ENCODE measurements at places on chromosomes 12 and 14.

DNA sequence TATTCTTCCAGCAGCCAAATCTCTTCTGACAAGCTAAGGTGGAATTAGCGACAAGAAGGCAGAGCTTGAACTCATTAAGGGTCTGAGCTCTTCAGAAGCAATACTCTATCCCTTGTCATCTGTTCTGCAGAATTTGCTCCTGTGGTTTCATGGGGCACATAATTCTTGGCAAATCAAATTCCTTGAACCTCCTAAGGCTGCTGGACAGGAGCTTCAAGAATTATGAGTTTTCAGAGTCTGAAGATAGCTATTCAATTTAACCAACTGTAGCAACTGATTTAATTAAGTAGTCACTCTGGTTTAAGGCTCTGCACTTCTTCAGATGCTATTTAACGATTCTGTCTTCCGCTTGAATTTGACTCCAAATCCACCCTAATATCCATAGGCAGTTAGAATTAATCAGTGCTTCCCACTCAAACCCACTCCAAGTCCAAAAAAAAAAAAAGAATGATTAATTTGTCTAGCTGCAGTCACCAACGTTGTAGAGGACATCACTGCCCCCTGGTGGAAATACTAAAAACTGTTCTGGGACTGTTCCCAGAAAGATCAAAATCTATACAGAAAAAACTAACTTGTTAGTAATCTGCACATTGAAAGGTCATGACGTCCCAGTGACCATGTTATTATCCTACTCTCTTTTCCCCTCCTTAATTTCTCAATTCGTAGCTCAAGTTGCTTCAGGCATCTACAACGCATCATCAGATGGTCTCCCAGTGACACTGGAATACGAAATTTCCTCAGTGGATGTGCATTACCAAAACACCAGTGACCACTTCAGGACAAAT, 169.9 kb downstream of the KIF21A start:
- DNase-seq, result peak; percentile 7

- DNase-seq, result no peak
Measured at GRCh38 chr12:33587354-33587753, 147.7 kb upstream of the SYT10 start.

DNA sequence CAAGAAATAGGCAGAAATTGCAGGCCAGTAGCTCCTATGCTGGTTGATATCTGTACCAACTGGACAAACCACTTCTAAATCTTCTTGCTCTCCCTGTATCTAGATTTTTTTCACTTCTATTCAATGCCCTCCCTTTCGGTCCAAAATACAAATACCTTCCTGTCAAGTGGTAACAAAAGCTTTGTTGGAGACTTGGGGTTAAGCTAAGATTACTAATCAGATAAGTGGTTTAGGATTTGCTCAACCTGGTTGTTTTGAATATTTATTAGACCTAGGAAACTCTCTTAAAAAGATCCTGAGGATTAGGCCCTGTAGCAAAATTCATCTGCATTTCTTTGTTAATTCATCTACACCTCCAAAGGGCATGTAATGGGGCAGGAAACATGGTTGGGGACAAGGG, 410.1 kb downstream of the NAV3 start:
- DNase-seq, result no peak

- DNase-seq, result no peak
Measured at GRCh38 chr12:116009805-116010204, 267.7 kb downstream of the MED13L start.

DNA sequence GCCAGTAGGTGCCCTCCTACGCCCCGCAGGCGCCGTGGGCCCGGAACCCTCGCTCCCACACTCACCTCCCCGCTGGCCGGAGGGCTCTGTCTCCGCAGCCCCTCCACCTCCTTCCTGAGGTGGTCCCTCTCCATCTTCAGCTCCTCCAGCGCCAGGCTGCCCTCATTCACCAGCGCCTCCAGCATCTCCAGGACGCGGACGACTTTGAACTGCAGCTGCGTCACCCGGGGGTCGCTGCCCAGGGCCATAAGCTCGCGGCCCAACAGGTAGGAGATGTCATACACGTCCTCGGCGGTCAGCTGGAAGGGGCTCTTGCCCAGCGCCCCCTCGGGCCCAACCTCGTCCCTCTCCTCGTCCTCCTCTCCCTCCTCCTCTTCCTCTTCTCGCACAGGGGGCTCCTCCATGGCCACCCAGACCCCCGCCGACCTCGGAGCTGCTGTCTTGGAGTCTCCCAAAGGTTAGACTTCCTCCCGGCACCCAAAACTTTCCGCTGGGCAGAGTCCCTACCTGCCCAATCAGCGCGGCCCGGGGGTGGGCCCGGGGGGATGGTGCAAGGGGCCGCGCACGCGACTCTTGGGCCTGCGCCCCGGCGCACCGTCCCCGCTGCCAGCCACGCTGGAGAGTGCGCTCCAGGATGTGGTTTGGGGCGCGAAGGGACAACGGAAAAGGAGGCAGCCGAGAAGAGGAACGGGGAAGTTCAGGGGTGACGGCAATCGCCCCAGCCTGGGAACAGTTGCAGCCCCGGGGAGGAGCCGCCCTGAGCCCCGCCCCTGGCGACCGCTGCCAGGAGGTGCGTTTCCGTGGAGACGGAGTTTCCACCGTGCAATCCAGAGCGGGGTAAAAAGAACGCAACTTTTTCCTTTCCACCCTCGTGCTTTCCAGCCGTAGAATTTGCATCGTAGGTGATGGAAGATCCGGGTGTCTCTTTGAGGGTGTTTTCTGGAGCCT, at the start of gene RILPL2:
Gene RILPL2 (minus strand): TSS at position 668 of the 948 bp plus-strand sequence. CDS start 264 bp downstream, at position 404.
- DNase-seq, result peak; percentile 89

GRCh38 chr12:64729909-64730587, 29.2 kb downstream of the GNS start:
- DNase-seq, result no peak

GRCh38 chr12:131917139-131917710, 11.9 kb upstream of the PUS1 start:
- DNase-seq, result no peak

- peak; percentile 58 for DNase-seq
Measured at GRCh38 chr12:31238764-31239387, 87.1 kb downstream of the SINHCAF start.

DNA sequence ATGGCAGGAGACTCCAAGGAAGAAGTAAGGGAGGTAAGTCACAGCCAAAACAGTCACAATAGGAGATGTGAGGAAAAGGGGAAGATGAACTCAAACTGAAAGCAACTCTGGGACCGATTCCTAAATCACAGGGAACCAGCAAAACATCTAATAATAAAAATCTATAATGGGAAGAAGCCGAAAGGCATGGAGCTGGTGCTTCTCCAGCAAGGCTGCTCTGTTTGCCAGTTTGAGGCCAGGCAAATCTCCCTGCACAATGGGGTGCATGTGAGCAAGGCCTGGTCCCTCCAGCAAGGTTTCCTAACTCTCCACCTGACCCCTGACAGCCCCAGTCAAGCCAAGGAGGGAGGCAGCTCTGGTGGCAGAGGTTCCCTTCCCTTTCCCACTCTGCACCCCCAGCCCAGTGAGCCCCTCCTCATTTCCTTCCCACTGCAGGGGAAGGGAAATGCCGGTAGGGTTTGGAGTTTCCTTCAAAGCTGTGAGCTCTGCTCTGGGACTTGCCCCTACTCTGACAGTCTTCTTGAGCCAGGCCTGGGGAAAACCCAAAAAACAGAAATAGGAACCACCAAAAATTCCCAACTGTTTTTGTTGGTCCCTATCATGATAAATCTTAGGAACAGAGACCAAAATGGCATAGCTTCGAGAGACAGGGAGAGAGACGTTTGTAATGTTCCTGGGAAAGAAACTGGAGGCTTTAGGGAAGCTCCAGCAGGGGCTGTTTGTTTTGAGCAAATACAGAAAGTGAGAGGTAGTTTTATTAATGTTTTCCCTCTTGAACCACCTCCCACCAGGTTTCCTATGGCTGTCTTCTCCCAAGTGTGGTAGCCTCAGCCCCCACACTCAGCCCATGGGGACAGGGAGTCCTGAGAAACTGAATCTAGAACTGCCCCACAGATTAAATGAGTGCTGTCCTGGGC, 34.6 kb downstream of the FMNL3 start:
- no peak for DNase-seq

DNA sequence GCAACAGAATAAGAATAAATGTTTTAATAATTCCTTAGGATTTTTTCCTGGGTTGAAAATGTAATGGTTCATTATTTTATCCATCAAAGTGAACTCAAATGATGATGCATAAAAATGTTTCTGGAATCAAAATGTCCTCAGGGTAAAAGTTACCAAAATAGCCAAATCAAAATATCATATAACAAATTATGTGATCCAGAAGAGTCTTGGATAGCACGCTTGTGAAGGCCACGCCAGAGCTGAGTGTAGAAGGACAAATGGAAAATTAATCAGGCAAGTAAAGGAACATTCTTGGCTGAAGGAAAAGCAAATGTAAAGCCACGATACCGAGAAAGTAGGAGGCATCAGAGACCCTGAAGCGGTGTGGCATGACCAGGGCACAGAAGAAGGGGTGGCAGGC, 169.2 kb downstream of the CAPZA3 start:
- DNase-seq, result no peak

GRCh38 chr12:82800185-82800584, 113.5 kb downstream of the TMTC2 start:
- no peak for DNase-seq

DNA sequence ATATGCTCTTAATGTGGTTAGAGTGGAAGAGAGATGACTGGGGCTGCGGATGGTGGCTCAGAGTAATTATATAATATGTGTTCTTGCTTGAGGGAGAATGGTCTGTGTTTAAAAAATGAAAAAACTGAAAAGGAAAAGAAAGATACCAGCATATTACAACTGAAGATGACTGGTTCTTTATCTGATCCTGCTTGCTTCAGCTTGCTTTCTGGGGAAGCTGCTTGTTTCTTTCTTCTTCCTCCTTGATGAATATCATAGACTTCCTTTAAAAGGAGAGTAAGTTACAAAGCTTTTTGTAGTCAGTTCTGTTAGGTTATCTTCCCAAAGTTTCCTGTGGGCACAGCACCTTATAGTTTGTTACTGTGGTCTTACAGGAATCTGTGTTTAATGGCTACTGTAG, 210.9 kb downstream of the ERC1 start:
- DNase-seq, result no peak

- no peak for DNase-seq
Measured at GRCh38 chr12:4992871-4993270, 50.8 kb upstream of the KCNA5 start.

DNA sequence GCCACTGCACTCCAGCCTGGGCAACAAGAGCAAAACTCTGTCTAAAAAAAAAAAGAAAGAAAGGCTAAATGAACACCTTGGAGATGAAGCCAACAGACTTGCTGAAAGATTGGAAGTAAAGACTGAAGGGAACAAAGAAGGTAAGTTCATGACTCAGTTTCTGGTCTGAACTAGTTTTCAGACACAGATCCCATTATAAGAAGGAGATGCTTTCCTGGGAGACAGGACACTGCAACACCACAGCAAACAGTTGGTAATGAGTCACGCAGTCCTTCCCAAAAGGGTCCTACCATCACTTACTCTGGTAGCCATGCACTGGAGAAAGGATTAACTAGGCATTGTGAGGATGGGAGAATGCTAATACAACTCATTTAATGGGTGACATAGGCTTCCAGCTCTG, 97.2 kb downstream of the SSPN start:
- DNase-seq, result no peak

Data from stimulated activated CD4-positive, alpha-beta T cell treated with anti-CD3 and anti-CD28 coated beads, Interleukin-15, amount 100 ng/mL, for 48 hours (primary cell).